ENCODE measurements at places on chromosomes 7 and 10.

- no peak for DNase-seq
Observed at GRCh38 chr7:105713488-105714465, 132.5 kb upstream of the EFCAB10 start.

GRCh38 chr7:127589896-127590295, 1.7 kb downstream of the ARF5 start:
- no peak for DNase-seq

- DNase-seq: no peak
Observed at GRCh38 chr7:102220960-102221800, 65.5 kb upstream of the SH2B2 start.

GRCh38 chr10:77873536-77874380, 52.8 kb downstream of the DLG5 start:
- peak; percentile 74 for DNase-seq

DNA sequence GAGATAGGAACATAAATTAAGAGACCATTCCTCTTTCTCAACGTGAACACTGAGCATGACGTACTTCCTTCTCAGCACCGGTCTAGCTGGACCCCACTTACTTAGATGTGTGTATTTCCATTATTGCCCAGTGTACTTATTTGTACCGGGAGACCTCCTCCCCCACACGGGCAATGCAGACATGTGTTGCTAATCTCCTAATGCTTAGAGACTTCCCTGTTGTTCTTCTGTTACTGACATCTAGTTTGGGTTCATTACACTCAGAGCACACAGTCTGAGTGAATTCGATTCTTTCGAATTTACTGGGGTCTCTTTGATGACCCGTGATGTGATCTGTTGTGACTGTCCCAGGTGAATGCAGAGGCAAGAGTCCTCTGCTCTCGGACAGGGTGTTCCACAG, 260.0 kb downstream of the MAD1L1 start:
- no peak for DNase-seq

DNA sequence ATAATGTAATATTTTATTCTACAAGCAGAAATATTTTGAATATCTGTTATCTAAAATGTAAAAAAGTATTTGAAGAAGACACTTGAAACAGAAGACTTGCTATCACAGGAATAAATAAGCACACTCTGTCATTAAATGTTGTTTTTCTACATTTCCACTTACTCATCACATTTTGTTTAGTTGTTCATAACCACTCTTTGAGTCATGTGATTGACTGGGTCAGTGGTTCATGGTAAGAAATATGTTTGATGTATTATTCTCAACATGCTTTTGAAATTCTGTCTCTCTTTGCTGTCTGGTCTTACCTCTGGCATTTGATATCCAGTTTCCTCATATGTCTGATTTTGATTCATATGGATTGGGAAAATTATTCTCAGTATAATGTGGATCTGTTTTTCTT, 171.8 kb downstream of the SUGCT start:
- DNase-seq: no peak

DNA sequence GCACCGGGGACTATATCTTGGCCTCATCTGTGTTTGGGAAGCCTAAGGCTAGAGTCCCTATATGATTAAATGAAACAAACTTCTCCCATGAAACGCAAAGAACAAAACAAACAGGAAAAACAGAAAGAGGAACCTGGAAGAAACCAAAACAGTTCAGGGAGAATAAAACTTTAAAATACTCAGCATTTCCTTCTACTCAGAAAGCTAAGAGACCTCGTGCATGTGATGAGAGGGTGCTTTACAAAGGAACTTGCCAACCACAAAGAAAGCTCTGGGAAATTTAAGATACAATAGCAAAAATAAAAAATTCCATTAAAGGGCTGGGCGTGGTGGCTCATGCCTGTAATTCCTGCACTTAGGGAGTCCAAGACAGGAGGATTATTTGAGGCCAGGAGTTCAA, 6.9 kb downstream of the PILRA start:
- no peak for DNase-seq

- no peak for DNase-seq
Observed at GRCh38 chr7:29146888-29147609, 712 bp upstream of the CPVL start.

- no peak for DNase-seq
Observed at GRCh38 chr7:80635533-80635932, 2.9 kb upstream of the CD36 start.

DNA sequence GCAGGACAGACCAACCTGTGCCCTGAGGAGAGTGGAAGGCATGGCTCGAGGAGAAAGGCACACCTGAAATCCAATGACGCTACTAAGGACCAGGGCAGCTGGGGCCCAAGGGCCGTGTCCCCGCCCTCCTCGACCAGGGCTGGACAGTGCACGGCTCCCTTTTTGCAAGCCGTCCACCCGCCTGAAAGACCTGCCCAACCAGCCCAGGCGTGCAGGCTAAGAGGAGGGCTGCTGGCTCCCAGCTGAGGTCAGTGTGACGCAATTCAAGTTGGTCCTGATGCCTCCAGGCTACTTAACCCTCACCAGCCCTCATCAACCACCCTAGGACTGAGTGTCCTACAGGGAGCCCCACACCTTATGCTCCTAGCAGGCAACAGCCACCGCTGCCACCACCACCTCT, 69.3 kb downstream of the DLG5 start:
- DNase-seq: no peak

GRCh38 chr7:66016131-66016461, 34.1 kb upstream of the GUSB start:
- no peak for DNase-seq

- no peak for DNase-seq
Observed at GRCh38 chr7:28674359-28674782, 262.1 kb downstream of the CREB5 start.

DNA sequence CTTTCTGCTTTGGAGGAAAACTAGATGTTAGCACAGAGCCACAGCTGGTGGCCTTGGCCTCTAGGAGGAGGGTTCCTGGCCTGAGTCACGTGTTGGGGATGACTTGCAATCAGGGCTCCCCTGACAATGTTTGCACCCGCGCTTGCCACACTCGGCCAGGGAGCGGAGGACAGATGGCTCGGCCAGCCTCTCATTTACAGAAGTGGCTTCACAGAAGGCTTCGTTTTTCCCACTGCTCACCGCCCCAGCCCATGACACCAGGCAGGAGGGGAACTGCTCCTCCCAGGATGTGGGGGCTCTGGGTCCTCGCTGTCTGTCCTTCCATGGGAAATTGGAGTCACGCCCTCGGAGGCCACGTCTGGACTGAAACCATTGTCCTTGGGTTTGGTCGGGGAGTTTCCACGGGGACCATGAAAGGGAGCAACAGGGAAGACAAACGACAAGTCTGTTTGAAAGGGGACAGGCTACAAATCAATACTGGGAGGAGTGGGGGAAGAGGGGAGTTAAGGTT, 49.6 kb upstream of the UBE3C start:
- DNase-seq: no peak

- DNase-seq: no peak
Observed at GRCh38 chr7:47452715-47453092, 129.2 kb downstream of the TNS3 start.

DNA sequence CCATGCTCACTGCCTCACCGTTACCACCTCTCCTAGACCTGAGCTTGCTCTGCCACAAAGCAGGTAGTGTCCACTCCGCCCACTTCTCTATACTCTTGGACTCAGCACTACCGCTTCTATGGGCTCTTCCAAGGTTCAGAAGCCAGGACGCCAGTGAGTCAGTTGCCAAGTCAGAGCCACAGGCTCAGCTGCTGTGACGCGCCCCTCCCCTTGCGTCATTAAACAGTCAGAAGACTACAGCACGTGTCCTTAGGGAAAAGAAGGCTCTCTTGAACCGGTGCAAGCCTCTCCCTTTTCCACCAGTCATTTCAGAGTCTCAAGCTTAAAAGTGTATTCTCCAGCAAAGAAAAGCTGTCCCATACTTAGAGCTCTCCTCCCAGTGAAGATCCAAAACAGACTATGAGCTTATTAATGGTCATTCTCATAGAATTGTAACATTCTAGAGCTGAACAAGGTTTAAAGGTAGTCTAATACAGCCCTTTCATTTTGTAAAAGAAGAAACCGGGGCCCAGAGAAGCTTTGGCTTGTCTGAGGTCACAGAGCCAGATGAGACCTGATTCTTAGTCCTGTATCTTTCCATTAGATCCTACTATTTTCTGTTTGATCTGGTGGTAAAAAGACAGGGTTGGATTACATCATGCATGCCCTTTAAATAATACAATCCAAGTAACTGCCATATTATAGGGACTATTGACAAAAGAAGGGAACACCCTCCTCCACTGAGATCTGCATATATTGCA, 40.9 kb upstream of the MET start:
- DNase-seq: no peak

- no peak for DNase-seq
Observed at GRCh38 chr7:41777894-41778596, 75.2 kb upstream of the INHBA start.

- DNase-seq: no peak
Observed at GRCh38 chr10:76319661-76320060, 888.2 kb downstream of the LRMDA start.

DNA sequence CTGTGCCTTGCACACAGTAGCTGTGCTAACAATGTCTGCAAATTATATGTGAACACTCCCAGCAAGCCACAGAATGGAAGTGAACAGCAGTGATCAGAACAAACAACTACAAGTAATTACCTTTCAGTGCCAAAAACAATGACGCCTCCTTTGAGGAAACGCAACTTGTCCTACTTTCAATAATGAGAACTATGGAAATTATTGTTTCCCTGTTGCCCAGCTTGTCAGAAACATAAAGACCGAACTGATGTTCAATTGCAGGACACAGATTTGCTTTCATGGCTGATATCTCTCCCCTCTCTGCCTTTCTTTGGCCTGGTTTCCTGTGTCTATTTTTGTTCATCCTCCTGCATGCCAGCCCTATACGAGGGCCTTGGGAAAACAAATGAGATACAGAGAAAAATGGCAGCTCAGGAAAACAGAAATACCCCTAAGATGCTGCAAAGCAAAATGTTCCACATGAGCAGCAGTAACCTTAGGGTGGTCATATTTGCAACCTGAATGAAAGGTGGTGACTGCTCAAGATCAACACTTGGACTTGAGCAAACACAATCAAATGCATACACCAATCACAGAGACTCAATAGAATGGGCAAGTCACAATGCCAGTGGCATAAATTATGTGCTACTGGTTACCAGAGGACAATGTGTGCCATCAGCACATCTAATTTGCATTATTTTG, 26.8 kb downstream of the COBL start:
- DNase-seq: no peak

GRCh38 chr10:6671976-6672375, 91.9 kb upstream of the PRKCQ start:
- DNase-seq: no peak

- DNase-seq: no peak
Observed at GRCh38 chr7:26329520-26330255, 38.0 kb downstream of the SNX10 start.

DNA sequence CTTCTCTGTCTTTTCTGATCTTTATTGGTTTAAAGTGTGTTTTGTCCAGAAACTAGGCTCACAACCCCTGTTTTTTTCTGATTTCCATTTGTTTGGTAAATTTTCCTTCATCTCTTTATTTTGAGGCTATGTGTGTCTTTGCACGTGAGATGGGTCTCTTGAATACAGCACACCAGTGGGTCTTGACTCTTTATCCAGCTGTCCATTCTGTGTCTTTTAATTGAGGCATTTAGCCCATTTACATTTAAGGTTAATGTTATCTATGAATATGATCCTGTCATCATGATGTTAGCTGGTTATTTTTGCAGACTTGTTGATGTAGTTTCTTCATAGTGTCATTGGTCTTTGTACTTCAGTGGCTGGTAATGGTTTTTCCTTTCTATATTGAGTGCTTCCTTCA, 10.1 kb downstream of the TEX36 start:
- DNase-seq: no peak

DNA sequence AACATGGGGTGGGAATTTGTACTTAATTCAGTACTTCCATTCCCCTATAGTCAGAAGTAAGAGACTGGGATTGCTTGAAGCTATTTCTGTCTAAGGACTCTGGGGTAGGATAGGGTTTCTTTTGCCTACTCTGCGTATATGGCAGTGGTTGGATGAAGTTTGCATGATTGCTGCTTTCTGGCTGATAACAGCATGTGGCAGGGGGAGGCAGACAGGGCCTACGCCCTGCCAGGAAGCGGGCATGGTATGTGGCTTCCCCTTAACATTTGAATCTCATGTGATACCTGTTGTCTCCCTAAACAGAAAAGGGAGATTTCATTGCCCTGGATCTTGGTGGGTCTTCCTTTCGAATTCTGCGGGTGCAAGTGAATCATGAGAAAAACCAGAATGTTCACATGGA, 57.1 kb downstream of the TACR2 start:
- DNase-seq: no peak

DNA sequence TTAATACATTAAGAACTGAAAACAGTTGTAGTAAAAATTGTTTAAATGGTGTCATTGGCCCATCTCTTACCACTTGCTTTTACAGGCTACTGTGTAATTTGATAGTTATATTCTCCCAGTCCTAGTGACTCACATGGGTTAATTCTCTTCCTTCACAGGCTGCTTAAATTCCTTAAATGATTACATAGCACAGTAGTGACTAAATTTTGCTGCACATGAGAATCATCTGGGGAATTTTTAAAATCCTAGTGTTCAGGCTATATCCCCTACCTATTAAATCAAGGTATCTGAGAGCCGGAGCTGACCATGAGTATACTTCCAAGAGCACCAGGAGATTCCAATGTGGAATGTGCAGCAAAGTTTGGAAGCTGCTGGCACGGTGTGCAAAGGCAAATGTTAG, 45.3 kb upstream of the ZNF800 start:
- no peak for DNase-seq

DNA sequence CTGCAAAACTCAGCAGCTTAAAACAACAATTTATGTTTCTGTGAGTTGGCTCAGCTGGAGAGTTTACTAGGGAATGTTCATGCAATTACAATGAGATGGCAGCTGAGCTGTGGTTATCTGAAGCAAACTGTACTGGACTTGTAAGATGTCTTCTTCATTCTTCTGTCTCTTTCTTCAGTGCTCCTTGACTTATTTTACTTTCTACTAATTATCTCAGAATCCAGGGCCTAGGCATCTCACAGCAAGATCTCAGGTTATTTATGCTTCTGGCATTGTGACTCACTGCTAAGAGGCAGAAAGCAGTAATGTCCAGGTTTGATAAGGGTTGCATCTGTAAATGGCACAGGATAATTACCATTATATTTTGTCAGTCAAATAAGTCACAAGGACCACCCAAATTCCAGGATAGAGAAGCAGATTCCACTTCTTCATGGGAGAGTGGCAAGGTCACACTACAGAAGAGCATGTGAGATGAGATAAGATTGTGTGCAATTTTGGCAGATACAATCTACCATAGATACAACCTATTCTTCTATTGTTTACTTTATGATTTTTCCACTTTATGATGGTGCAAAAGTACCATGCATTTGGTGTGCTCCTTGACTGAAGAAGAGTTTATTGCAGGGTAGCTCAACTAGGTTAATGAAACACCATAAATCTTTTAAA, 16.8 kb downstream of the VIM start:
- no peak for DNase-seq

GRCh38 chr10:124425227-124425962, 6.7 kb upstream of the OAT start:
- DNase-seq: no peak

GRCh38 chr7:67913604-67914003, 917.0 kb downstream of the TYW1 start:
- no peak for DNase-seq

- DNase-seq: no peak
Observed at GRCh38 chr7:40474790-40475680, 340.2 kb downstream of the SUGCT start.

Measured in activated T-cell treated with anti-CD3 and anti-CD28 coated beads, Interleukin-2, amount 50 U/mL, for 48 hours (primary cell).